ENCODE measurements at places on chromosomes 1 and 21.

DNA sequence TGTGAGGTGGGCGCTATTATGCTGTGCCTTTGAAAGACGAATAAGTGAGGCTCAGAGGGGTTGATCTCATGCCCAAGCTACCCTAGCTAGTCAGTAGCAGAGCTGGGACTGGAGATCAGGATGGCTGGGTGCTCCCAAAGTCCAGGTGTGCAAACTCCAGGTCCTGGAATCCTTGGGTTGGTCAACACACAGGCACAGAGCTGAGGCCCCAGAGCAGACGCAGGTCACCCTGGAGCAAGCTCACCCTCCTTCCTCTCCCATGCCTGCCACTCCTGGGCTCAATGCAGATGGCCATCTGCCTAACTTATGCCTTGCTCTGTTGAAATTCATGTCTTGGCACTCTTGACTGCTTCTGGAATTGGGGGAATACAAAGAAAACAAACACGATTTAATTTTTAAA is 587.2 kb downstream of the PTPRU start:
- DNase-seq = no peak

GRCh38 chr21:16572032-16572431 is 842.2 kb downstream of the USP25 start:
- DNase-seq = peak; percentile 41

DNA sequence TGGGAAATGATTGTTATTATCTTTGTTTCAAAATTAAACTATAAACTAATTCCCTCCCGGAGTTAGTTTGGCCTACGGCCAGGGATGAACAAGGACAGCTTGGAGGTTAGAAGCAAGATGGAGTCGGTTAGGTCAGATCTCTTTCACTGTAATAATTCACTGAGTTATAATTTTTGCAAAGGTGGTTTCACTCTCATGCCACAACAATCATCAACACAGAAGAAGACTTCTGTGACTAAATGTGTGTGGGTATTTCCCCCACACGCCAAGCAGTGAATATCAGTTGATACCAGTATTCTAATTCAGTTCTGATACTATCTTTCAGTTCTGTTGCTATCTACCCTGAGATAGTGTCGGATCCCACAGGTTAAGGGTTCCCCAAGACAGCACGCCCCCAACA is 215.1 kb downstream of the S1PR1 start:
- no peak for DNase-seq

- DNase-seq = peak; percentile 33
Measured at GRCh38 chr21:41678016-41678923, 88.6 kb downstream of the RIPK4 start.

GRCh38 chr1:1021010-1021919 is 1.3 kb downstream of the AGRN start:
- DNase-seq = peak; percentile 34

GRCh38 chr21:41236352-41236973 is 68.5 kb downstream of the BACE2 start:
- no peak for DNase-seq

DNA sequence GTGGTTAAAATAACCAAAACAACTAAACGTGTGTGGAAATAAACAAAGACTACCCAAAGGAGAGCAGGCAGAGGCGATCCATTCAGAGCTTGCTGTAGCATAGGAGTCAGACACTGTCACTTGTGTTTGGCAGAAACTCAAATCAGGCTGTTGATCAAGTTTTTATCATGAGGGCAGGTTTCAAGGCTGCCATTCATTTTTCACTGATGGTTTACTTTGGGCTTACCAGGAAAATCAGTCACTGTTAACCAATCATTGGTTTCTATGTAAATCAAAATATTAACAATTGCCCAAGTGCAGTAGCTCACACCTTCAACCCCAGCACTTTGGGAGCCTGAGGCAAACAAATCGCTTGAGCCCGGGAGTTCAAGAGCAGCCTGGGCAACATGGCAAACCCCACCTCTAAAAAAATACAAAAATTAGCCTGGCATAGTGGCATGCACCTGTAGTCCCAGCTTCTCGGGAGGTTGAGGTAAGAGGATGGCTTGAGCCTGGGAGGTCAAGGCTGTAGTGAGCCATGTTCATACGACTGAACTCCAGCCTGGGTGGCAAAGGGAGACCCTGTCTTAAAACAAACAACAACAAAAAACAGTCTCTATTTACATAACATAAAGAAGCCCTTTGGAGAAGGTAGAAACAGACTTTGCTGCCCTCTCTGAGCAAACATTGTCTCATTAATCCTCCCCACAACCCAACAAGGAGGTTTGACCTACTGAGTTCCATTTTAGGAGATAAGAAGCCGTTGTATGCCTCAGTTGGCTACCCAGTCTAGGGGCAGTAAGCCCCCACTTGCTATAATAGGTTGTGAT is 21.1 kb upstream of the ETS2 start:
- DNase-seq = no peak

DNA sequence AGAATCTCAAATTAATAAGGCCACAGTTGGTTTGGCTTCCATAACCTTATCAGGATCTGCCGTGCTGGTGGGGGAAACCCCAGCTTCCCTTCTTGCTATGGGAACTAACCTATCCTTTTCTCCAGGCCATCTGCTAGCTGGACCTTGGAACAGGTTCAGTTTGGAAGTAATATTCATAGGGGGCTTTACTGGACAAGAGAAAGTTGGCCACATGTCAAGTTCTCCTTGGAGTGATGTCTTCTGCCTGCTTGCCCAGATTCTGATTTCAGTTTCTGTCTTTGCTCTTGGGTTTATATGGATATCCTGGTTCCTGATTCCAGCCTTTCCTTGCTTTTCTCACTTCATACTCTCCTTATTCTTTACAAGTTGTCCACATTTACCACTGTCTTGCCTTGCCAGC is 279.6 kb downstream of the ASTN1 start:
- no peak for DNase-seq

DNA sequence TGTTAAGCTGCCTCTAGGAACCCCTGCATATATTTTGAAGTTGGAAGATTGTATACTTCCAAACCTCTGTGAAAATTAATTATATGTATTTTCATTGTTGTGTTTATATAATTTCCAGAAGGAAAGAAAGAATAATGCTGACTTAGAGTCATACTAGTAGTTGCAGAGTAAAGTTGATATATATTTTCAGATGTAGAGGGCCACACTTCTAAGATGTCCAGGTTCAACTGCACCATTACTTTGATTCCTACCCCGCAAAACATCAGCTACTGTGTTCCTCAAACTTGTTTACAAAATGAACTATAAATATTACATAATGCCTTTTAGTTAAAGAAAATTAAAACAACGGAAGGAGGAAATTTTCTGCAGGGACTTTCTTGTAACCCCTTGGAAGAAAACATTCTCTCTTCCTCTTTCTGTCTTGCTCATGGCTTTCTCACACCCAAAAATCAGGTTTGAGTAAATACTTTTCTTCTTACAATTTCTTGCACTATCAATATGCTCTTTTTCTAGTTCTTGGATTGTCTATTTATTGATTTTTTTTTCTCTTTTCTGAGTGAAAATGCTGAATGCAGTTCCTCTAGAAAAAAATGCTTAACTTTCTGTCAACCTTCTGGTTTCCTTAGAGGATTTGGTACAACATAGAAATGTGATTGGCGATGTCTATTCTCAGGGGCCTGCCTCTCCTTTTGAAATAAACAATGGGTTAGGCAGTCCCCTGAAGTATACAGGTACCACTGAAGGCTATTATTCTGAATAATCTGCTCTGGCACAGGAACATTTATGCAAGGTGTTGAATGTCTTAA is 867.8 kb downstream of the TTLL7 start:
- no peak for DNase-seq

DNA sequence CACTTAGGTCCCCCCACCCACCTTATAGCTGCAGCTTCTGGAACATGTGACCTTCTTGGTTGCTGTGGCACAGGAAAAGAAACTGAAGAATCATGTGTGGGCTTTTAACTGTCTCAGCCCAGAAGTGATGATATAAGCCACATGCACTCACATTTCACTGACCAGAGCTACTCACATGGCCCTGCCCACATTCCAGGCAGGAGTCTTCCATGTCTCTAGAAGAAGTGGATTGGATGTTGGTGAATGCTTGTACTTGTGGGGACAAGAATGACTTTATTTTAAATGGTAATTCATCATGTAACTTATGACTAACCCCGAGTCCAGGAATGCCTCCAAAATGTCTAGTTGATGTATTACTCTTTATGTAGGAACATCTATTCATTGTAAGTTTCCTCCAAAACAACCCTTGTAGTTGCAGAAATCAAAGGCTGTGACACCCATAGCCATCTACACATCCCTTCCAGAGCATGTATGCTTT is 15.8 kb upstream of the CAMK1G start:
- peak; percentile 65 for DNase-seq

- no peak for DNase-seq
Measured at GRCh38 chr1:64163431-64163830, 40.0 kb upstream of the UBE2U start.

DNA sequence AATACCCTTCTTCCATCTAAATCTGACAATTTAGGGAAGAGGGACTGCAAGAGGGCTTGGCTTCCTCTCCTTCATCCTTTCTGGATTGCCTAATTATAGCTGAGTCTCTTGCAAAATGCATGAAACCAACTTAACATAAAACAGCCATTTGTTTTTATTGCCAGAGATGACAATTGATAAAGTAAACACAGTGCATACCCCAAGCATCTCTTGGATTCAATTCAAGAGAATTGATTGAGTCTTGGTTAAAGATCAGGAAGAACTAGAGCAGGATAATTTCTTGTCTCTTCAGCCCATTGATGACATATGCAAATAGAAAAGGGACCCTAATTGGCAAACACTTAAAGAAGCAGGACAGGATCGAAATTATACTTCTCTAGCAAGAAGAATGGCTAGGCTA is 617.1 kb upstream of the PTBP2 start:
- DNase-seq = no peak

DNA sequence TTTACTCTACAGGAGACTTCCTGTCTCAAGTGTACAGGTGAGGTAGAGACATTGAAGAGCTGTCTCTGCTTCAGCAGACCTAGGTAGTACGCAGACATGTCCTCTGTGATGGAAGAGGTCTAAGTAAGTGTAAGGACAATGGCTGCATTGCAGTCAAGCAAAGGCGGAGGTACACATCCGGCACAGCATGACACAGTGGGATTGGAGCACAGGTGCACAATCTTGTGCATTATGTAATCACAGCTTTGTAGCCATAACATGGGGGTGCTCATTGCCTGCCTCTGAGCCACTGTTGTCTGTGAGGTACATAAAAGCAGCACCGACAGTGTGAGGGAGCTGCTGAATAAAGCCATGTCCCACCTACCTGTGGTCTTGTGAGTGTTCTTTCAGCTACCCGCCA is 66.4 kb upstream of the CCDC190 start:
- DNase-seq = no peak

DNA sequence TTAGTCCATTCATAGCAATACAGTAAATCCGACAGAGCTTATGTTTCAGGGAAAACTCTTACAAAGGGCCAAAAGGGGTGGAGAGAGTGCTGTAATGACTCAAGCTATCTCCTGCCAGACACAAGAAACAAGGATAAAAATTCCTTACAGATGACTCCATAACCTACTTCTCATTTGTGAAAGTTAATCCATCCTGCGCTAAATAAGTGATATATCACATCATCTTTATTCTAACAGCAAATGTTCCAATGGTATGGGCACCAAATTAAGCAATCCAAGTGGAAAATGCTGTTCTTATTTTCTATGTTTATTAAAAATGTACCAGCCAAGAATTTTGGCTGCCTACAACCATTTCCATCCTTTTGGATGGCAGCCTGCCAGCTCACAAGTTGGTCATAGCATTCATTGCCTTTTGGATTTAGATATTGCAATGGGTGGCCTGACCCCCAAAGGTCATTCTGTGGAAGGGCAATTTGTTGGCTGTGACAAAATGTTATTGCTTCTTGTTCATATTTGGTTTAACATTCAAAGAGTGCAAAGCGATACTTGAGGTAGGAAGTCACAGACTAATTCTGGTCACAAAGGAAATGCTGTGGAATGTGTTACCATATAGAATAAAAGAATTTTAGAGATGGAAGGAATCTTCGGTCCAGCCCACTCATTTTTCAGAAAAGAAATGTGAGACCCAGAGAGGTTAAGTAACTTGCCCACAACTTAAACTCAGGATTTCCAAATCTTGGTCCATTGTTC is 2.8 kb upstream of the ENAH start:
- DNase-seq = peak; percentile 84

DNA sequence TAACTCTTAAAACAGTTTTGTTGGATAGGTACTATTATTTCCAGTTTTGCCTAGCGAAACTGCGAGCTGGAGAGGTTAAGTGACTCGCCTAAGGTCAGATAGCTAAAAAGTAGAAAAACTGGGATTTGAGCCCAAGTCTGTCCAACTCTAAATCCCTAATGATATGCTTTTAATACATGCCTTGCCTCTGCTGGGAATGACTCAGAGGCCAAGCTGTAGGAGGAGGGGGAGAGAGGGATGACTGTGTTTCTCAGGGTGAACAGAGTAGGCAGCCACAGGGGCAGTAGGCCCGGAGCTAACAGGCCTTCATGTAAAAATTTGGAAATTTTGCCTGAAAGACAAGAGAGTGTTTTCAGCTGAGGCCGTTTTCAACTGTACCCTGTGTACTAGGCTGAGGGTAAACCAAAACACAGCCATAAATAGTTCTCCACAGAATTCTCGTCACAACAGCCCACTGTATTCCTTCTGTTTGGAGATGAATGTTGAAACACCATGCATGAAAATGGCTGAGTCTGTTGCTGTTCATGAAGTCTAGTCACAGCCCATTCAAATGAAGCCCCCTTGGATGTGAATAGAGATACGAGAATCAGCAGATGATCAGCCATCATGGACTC is 107.5 kb upstream of the HOOK1 start:
- DNase-seq = peak; percentile 88

DNA sequence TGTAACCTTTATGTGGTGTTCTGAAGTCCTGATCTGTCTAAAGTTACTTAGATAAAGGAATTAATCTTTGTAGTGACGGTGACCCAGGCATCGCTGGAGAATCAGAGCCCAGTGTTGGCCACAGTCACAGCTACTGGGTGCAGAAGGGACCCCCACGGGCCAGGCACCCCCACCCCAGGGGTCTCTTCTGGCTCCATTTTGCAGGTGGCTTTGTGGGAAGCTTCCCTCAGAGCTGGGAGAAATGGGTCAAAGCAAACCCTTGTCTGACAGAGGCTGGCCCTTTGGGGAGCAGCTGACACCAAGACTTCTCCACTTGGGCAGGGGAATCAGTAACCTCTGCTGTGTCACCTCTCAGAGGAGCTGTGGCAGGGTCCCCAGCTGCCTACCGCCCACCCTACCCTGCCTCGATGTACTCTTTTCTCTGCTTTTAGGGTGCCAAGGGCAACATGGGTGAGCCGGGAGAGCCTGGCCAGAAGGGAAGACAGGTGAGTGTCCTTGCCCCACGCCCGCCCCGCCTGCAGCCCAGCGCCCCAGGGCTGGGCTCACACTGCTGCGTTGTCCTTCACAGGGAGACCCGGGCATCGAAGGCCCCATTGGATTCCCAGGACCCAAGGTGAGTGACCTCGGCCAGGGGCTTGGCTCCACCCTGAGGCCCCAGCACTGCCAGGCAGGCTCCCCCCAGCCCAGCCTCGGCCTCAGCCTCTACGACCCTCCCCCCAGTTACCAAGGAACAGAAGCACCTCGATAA is 17.7 kb downstream of the COL6A2 start:
- no peak for DNase-seq

- peak; percentile 87 for DNase-seq
Measured at GRCh38 chr1:9302745-9303524, 10.2 kb downstream of the SPSB1 start.

- DNase-seq = no peak
Measured at GRCh38 chr1:183836598-183836997, 31.7 kb downstream of the RGL1 start.

- DNase-seq = no peak
Measured at GRCh38 chr1:75058424-75058823, 75.8 kb upstream of the LHX8 start.

GRCh38 chr1:176178316-176178715 is 28.8 kb downstream of the COP1 start:
- DNase-seq = no peak

GRCh38 chr1:156465747-156466365 is 34.7 kb downstream of the MEF2D start:
- no peak for DNase-seq

Measured in lung microvascular endothelial cell (primary cell).